ENCODE measurements at places on chromosomes 13 and 19.

DNA sequence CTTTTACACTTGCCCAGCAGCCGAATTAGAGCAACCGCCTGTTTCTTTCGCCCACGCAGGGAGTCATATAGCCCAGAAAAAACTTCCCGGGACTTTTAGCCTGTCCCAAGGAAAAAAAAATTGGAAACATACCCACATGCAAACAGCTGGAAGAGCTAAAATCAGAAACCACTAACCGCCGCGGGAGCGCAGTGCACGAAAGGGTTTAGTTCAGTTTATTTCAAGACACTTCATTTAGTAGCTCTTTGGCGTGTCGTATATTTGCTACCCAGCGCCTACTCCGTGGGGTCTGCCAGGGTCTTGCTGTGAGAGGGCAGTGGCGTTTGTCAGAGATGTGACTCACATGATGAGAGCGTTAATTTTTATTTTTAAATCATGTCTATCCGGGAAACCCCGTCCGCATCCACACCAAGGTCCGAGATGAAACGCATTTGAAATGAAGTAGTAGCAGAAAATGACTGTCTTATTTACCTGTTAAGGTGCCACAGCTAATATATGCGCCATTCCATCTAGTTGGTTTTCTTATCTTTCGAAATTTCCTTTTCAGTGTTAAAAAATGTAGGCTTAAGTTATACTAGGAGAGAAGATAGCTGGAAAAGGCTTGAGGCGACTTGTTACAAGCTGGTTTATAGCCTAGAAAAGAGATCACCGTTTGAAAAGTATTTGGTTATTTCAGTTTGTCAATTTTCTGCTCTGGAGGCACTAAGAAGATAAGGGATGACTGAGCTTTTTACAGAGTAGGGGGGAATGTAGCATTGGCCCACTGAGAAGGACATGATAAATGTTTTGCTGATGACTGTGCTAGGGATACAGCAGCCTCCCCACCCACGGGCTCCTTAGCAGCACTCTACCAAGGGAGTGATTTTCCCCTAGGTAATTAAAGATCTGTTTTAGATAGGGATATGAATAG is 1.7 kb downstream of the KLF5 start:
- DNase-seq, result peak; percentile 76

DNA sequence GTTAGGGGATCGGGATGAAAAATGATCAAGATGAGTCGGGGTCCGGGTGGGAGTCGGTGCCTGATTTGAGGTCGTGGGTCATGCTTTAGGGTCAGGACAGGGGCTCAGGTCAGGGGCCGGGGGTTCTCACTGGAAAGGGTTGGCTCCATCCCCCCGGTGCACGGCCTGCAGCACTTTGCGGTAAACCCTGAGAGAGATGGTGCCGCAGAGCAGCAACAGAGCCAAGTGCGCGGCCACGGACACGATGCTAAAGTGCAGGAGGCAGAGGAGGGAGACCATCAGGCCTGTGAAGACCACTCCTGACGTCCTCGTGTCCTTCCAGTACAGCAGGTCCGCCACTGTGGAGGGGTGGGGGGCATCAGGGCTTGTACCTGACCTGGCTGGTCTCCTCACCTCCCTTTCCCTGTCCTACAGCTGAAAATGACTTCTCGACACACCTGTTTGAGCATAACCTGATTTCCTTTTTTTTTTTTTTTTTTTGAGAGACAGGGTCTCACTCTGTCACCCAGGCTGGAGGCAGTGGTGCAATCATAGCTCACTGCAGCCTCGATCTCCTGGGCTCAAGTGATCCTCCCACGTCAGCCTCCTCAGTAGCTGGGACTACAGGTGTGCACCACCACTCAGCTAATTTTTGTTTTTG is 7.5 kb downstream of the RTN2 start:
- no peak for DNase-seq

- peak; percentile 68 for DNase-seq
Measured at GRCh38 chr19:2089001-2089711, 7.0 kb downstream of the MOB3A start.

DNA sequence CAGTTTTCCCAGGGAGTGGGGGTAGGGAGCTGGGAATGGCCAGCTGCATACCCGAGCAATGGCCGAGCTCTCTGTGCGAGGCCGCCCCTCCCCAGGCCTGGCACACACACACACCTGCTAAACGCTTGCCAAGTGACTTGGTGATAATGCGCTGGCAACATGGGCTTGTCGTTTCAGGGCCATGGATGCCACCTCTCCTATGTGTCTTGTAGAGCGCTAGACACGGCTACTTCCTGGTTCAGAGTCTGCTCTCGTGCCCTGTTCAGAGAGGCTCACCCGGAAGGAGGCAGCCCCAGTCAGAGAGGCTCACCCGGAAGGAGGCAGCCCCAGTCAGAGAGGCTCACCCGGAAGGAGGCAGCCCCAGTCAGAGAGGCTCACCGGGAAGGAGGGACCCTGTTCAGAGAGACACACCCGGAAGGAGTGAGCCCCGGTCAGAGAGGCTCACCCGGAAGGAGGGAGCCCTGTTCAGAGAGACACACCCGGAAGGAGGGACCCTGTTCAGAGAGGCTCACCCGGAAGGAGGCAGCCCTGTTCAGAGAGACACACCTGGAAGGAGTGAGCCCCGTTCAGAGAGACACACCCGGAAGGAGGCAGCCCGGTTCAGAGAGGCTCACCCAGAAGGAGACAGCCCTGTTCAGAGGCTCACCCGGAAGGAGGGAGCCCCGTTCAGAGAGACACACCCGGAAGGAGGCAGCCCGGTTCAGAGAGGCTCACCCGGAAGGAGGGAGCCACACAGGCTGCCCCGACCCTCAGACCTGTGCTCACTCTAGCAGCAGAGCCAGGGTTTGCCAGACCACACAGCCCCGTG is 4.2 kb downstream of the ADPRHL1 start:
- DNase-seq, result no peak

DNA sequence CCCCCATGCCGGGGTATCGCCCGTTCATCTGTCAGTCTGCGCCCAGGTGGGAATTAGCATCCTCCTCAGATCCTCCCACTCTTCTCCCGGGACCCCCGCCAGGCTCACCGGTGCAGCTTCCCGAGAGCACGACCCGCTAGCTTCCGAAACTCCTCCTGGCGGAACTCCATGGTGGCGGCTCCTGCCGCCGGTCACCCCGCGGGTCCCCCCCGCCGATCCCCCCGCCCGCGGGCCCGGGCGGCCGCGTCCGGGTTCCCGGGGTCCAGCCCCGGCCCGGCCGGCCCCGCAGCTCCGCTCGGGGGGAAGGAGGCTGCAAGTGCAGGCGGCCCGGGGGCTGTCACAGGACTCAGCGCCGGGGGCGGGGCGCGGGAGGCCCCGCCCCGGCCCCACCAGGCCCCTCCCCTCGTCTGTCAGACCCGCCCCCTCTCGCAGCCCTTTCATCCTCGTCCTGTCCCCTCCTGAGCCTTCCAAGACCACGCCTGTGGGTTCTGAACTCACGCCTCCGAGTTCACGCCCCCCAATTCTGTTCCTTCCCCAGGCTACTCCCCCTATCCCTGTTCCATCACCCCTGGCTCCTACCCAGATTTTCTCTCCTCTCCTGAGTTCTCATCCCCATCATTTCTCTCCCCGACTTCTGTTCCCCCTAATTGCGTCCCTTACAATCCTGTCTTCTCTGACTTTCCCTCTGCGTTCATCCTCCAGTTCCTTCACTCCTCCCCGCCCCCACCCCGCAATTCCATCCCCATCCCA is at the start of gene SLC17A7:
TSS of gene SLC17A7 (minus strand) at position 318 of the 750 bp plus-strand sequence. CDS start at position 170, 148 bp downstream.
- DNase-seq, result peak; percentile 28

DNA sequence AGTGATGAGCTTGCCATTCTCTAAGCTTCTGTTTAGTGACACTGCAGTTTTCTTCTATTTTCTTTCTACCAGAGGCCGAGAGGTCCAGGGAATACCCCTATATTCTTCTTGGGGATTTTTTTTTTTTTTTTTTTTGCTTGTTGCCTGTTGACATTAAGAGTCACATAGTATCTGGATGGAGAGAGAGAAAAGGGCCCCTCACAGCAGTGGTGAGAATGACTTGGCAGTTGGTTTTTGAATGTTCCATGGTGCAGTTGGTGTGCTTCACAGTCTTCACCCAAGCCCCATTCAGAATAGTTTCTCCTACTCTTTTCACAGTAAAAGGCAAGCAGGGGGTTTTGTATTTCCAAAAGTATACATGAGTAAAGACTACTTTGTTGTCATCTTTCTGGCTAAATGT is 577.9 kb downstream of the LMO7 start:
- no peak for DNase-seq

GRCh38 chr13:102972191-102972590 is 94.0 kb downstream of the SLC10A2 start:
- no peak for DNase-seq

- no peak for DNase-seq
Measured at GRCh38 chr13:83272652-83273240, 609.5 kb downstream of the SLITRK1 start.

DNA sequence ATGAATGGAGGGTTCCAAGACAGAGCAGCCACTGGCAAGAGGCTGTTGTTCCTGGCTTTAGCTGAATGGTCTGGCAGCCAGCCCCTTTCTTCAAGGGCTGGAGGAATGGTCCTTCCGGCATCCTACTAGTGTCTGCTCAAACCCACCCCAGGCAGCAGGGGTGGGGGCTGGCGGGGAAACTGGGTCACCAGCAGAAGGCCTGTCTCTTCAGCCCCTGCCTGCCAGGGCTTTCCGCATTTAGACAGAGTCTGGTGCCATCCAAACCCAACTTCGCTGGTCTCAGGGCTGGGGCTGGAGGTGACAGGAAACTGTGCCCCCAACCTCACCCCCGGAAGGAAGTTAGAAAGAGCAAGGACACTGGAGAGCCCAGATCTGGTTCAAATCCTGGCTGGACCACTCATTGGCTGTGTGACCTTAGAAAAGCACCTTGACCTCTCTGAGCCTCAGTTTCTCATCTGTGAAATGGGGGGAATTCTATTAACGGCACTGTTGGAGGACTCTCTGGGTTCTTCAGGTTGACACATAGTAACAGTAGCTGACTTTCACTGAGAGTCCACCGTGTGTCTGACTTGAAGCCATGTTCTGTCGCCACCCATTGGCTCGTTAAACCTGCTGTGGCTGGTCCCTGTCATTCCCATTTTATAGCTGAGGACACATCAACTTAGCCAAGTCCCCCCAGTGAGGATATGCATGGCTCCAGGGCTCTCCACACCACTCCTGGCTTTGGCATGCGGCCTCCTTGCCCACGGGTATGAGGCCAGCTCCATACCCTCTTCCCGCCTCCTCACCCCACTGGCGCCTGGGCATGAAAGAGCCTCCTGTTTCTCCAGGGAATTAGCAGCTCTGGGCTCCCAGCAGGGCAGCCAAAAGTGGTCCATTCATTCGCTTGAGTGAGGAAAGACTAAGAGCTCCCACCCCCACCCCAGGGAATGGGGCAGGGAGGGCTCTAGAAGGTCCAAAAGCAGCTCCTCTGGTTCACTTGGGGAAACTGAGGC is 2.5 kb upstream of the NR2C2AP start:
- DNase-seq, result no peak

DNA sequence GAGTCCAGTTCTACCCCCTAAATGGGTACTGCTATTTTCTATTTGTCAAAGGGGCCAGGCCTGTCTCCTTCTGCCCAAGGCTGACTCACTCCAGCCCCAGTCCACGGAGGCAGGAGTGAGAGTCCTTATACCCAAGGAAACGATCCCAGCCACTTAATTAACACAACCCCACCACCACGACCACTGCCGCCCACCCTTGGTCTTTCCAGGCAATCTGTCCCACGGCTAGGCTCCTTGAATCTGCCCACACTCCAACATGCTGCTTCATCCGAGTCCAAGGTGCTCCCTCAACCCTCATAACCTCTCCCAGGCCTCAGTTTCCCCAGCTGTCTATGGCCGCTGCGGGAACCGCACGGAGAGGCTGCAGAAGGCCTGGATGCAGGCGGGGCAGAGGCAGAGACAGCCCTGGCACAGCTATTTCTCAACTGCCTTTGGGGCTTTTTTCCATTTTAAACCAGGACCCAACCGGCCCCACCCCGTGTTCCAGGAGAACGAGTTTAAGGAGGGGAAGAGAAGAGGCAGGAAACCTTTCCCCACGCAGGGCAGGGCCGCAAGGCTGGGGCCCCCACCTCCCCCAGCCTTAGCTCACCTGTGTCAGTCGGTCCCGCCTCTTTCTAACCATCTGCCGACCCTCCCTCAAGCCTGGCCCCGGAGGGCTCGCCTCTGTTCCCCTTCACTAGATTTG is 746 bp downstream of the RAB3D start:
- DNase-seq, result no peak

- DNase-seq, result peak; percentile 90
Measured at GRCh38 chr13:109211616-109212015, 574.8 kb downstream of the IRS2 start.

DNA sequence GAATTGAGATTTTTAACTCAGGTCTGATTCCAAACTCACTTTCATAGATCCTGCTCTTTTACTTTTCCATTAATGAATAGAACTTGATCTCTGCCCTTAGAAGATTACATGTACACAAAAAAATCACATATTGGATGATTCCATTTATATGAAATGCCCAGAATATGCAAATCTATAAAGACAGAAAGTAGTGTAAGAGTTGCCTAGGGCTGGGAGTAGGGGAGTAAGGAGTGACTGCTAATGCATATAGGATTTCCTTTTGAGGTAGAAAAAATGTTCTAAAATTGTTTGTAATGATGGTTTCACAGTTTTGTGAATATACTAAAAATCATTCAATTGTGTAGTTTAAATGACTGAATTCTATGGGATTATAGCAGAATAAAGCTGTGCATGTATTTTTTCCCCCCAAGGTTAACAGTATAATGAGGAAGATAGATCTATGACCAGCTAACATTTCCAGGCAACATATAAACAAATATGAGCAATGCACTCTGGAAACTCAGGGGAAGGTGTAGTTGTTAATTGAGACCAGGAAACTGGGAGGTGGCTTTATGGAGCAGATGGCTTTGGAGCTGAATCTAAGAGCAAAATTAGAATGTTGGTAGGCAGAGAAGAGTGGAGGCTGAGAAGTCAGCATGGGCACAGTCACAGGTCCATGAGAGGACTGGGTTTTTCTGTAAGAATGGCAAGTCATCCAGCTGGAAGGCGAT is 41.4 kb downstream of the LACC1 start:
- no peak for DNase-seq

GRCh38 chr13:42083138-42083770 is 34.8 kb downstream of the DGKH start:
- no peak for DNase-seq

DNA sequence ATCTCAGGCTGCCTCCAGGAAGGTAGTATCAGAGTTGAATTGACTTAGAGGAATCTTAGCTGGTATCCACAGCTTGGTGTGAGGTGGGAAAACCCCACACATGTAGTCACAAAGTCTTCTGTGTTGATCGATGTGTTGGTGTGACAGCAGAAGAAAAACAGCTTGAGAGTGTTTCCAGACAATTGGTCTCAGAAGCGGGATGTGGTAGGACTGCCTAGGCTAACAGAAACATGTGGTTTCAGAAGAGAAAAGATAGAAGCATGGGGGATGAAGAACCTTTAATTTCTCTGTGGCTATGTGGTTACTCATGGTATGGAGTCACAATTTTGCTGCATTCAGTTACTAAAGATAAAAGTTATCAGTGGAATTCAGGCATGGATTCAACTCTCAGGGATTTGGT is 134.7 kb upstream of the SLITRK5 start:
- no peak for DNase-seq

- DNase-seq, result no peak
Measured at GRCh38 chr19:511101-511851, 4.0 kb downstream of the TPGS1 start.

Measured in EL (cell line).